Stimulated activated CD4-positive, alpha-beta T cell treated with anti-CD3 and anti-CD28 coated beads, Interleukin-1b, Interleukin-23, amount 100 ng/mL, for 48 hours (primary cell): ENCODE measurements at places on chromosomes 4 and X.

GRCh38 chr4:80178964-80179363, 18.3 kb upstream of the PRDM8 start:
- DNase-seq, result no peak

DNA sequence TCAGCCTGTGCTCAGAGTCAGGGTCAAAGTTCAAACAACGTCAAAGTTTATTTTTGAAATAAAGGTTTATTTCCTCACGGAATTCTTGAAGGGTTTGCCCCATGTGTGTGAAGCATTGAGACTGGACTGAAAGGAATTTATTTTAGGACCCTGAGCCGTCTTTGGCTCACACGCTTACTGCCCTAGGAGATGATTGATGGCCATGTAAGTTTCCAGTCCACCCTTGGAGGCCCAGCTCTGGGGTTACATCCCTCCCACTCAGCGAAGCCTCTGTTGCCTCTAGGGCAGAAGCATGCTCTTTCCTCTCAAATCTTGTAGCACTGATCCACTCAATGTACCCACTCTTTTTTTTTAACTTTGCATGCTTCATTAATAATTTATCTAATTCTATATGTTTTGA, 4.5 kb upstream of the NHSL2 start:
- no peak for DNase-seq

DNA sequence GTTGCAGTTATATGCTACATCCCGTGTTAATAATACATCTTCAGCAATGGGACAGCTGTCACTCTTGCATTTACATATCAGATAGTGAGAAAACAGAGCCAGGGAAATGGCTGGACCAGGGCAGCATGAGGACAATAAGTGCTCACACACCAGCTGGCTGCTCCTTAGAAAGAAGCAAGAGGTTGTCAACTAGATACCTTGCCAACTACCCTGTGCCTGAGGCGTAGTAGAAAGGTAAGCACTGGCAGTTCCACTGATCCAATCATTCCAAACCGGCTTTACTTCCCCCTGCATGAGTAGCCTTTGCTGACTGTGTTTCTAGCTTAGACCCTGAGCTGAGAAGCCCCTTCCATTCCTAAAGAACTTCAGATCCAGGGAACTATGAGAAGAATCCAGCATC, 52.2 kb upstream of the FGF13 start:
- no peak for DNase-seq

GRCh38 chr4:92307181-92307580, 3.4 kb downstream of the GRID2 start:
- no peak for DNase-seq

DNA sequence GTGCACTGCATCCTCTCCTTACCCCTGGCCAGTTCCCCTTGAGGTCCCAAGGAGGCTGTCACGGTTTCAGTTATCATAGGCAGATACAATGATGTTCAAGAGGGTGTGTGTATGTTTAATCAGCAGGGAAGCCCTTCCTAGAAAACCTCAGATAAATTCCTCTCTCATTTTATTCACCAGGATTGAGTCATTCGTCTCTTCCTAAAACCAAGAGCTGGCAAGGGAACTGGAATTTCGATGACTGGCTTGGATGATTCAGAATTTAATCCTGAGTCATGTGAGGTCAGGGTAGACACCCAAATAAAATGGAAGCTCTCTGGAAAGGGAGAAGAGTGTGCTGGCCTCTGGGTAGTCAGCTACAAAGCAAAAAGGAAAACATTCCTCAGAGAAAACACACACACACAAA, 106.2 kb upstream of the RAPGEF2 start:
- DNase-seq, result no peak

DNA sequence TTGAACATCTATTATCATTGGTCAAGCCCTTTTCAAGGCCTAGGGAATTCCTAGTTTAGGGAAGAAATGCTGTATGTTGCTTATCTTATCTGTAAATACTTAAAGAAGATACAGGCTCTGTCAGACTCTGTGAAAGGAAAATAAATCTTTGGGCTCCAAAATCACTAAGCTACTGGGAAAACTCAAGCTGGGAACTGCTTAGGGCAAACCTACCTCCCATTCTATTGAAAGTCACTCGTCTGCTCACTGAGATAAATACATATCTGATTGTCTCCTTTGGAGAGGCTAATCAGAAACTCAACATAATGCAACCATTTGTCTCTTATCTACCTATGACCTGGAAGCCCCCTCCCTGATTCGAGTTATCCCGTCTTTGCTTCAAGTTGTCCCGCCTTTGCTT, 108.6 kb upstream of the NDST4 start:
- no peak for DNase-seq
